Stimulated activated CD8-positive, alpha-beta memory T cell treated with anti-CD3 and anti-CD28 coated beads, Interleukin-4, amount 100 ng/mL, for 4 hours (primary cell): ENCODE measurements at places on chromosomes 6 and 20.

GRCh38 chr6:109458774-109459531, 3.4 kb upstream of the MICAL1 start:
- peak; percentile 32 for DNase-seq

DNA sequence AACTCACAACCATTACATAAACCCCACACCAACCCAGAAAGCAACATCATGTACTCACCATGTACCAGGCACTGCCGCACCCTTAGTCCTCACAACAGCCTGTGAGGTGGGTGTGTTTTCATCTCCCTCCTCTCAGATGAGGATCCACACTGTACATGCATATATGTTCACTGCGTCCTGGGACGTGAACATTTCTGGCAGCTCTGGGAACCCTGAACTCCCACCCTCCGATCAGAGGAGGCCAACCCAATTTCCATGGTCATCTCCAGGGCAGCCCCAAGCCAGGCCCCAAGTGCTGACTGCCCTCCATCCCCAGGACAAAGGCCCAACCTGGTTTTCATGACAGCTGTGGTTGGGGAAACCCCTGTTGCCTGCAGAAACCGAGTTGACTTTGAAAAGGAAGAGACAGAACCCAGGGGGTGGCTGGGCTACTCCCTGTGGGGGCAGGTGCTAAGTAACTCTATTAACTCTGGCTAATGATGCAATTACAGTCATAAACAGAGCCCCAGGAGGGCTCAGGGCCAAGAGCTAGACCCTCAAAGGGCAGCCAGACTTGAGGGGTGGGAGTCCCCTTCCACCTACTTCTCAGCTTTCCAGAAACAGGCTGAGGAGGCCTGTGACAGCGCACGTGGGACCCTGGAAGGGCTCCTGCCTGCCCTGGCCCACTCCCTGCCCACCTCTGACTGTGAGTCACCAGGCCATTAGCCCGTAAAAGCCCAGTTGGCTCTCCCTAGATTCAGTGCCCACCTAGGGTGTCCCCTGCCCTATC, 2.6 kb downstream of the TFEB start:
- no peak for DNase-seq

DNA sequence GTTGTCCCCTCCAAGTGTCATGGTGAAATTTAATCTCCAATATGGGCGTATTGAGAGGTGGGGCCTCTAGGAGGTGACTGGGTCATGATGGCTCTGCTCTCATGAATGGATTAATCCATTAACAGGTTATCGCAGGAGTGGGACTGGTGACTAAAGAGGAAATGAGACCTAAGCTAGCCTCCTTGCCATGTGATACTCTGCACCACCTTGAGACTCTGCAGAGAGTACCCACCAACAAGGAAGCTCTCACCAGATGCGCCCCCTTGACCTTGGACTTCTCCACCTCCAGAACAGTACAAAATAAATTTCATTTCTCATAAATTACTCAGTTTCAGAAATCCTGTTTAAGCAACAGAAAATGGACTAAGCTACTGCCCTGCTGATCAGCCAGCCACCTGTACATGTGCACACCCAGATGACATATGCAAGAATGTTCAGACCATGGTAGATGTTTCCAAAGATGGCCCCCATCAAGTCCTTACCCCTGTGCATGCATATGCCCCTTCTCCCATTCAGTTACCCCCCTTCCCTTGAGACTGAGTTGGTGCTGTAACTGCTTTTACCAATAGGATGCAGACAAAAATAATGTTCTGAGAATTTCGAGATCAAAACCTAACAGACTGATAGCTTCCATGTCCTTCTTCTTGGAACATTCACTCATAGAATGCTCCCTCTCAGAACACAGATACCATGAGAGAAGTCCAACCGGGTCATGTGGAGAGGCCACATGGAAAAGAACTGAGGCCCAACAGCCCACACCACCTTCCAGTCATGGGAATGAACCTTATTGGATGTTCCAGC, 28.4 kb downstream of the MAP3K5 start:
- no peak for DNase-seq

- no peak for DNase-seq
Measured at GRCh38 chr6:127514773-127515227, 4.3 kb downstream of the MTCL3 start.

GRCh38 chr6:156886409-156886808, 109.2 kb downstream of the ARID1B start:
- DNase-seq = no peak

GRCh38 chr6:106133040-106133439, 46.9 kb downstream of the PRDM1 start:
- no peak for DNase-seq

GRCh38 chr20:57107208-57107607, 159.2 kb downstream of the BMP7 start:
- no peak for DNase-seq

DNA sequence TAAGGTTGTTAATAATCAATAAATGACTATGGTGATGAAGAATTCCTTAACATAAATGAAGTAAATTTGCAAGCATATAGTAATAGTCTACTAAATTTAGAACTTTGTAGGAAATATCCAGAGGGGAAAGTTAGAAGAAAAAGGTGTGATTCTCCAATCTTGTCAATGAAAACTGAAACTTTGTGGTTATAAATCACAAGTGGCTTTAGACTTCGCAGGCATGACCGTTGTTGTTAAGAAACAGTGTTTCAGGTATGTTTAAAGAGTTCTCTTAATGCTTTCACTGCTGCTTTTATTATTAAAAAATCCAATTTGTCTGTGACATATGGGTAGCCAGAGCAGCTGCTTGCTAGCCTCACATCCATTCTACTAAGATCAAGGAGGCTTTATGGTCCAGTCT, 475.6 kb upstream of the ADGRB3 start:
- no peak for DNase-seq

DNA sequence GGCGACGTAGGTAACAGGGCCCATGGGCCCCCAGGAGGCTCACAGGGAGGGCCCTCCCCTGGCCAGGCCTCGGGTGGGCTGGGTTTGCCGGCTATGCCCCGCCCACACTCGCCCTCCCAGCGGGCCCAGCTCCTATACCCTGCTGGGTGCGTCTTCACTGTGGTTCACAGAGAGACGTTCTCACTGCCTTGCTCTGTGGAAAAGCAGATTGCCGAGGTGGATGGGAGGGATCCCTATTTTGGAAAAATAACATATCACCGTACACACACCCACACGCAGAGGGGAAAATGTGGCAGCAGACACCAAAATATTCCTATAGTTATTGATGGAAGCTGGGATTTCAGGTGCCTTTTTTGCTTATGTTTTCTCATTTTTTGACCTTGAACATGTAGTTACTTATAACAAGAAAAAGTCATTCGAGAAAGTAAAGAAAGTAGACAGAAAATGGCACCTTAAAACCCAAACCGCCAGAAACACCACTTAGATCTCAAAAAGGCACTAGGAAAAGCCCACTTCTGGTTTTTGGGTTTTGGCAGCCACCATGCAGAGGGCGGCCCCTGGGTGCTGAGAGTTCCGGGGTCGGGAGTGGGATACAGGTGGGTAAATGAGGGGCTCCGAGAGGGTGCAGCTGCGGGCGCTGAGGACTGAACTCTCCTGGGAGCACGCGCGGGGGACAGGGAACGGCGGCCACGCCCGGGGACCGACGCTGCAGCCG, 49.4 kb downstream of the TMEM242 start:
- peak; percentile 28 for DNase-seq

- no peak for DNase-seq
Measured at GRCh38 chr6:159012201-159012600, 12.2 kb upstream of the RSPH3 start.

DNA sequence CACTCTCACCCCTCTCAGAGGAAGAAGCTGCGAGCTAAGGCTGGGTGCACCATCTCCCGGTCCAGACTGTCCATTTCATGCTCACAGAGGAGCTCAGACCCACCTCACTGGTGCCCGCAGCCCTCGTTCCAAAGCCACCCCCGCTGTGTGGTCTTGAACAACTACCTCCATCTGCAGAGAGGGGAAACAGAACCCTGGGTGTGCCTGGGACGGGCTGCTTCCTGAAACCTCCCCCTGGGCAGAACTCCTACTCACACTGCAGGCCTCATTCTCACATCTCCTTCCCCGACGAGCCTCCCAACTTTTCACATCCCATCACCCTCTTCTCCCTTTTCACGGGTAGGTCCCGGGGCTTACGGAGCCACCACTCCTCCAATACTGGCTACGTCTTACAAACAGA, 18.1 kb downstream of the PMEPA1 start:
- DNase-seq = no peak

DNA sequence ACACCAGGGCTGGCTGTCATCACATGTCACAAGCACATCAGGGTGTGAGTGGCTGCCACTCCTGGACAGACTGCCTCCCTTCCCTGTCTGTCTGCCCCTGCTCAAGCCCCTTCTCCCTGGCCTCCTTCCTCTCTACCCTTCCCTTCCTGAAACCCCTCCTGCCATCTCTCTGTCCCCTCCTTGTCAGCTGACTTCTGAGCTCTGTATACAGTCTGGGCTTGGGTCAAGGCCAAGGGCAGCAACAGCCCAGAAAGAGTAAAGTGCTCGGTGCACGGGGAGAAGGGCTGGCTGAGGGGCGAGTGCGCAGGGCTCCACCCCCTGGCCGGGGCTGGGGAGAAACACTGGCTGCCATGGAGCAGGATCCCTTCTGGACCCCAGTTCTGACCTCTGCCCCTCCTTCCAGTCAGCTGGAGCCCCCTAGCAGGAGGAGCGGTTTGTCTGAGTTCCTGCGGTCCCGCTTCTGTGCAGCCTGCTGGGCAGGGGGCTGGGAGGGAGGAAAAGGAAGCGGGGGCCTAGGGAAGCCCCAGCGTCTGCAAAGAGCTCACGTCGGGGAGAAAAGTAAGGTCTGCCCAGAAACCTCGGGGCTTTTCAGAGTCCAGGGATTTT, 2.0 kb downstream of the LKAAEAR1 start:
- DNase-seq = no peak
